HS-27A (cell line): ENCODE measurements at places on chromosomes 7 and 10.

DNA sequence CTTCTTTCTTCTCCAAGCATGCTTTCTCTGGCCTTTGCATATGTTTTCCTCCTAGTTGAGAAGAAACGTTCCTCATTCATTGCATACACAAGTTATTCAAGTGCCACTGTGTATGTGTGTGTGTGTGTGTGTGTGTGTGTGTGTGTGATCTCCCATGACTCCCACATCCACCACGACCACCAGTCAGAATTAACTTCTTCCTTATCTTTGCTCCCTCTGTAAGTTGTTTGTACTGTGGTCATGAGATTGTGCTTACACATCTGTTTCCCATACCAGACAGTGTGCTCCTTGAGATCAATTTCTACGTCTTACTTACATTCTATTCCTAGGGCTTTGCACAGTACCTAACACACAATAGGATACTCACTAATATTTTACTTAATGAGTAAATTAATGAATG lies 22.4 kb upstream of the FAM13C start:
- DNase-seq, result no peak

- no peak for DNase-seq
These were observed 44.4 kb downstream of the PFKFB3 start for GRCh38 chr10:6247041-6247712.

GRCh38 chr10:131574363-131574706 lies 262.8 kb upstream of the TCERG1L start:
- no peak for DNase-seq

GRCh38 chr7:110780712-110781111 lies 310.2 kb upstream of the LRRN3 start:
- DNase-seq, result no peak

DNA sequence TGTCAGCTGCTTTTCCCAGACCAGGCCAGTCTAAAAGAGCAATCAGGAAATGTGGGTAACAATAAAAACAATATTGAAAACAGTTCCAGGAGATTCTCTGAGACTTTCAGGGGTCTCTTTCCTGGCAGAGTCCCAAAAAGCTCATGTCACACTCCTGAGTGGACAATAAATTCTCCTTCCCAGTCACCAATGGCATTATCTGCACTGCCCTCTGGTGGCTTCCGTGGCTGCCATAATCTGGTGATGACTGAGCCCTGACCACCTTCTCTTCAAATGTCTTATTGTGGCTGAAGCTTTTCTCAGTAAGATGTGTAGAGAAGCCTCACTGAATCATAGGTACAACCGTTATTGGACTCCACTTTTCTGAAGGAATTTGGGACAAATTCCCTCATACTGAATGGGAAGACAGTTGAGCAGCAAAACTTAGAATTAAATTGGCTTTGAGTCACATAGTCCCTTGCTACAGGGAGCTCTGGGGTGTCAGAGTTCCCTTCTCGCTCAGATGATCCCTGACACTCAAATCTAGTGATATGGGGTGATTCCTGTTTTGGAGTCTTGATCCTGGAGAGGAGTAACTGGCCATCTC lies 24.4 kb upstream of the ASAH2 start:
- peak; percentile 4 for DNase-seq

GRCh38 chr7:120190109-120190508 lies 82.9 kb upstream of the KCND2 start:
- DNase-seq, result no peak

- no peak for DNase-seq
These were observed 381.2 kb upstream of the MBL2 start for GRCh38 chr10:53153831-53154230.

DNA sequence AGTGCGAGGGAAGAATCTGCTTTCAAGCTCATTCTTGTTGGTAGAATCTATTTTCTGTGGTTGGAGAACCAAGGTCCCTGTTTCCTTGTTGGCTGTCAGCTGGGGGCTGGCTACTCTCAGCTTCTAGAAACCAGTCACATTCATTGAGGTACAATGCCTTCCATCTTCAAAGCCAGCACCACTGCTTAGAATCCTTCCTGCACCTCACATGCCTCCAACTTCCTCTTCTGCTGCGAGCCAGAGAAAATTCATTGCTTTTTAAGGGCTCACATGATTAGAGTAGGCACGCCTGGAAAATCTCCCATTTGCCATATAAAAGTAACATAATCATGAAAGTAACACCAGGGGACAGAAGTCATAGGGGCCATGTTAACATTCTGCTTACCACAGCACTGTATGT lies 28.7 kb downstream of the TES start:
- DNase-seq, result no peak

- DNase-seq, result no peak
These were observed 157.2 kb downstream of the PTPRN2 start for GRCh38 chr7:158430308-158431034.

DNA sequence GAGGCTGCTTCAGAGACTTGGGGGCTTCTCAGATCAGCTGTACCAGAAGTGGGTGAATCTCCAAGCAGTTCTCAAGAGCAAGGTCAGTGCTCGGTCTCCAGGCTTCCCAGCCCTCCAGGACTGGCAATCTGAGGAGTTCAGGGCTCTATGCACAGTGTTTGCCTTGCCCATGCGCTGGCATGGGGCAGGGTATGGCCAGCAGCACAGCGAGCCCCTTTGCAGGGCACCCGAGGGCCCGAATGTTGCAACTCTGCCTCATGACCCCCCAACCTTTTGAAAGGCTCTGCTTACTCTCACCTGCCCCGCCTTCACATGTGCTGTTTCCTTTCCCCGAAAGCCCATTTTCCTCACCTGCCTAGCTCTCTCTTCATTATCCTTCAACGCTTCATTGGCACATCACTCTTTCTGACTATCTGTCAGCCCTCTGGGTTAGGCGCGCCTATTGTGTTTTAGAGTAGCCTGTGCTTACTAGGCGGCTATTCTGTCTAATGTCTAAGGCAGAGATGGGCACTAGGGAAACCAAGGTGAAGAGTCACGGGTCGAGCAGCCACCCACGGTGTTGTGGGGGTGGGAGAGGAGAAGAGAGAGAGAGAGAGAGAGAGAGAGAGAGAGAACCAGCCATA lies 83.6 kb downstream of the WDFY4 start:
- DNase-seq, result no peak

GRCh38 chr10:34922138-34922537 lies 107.0 kb upstream of the PARD3 start:
- DNase-seq, result no peak

DNA sequence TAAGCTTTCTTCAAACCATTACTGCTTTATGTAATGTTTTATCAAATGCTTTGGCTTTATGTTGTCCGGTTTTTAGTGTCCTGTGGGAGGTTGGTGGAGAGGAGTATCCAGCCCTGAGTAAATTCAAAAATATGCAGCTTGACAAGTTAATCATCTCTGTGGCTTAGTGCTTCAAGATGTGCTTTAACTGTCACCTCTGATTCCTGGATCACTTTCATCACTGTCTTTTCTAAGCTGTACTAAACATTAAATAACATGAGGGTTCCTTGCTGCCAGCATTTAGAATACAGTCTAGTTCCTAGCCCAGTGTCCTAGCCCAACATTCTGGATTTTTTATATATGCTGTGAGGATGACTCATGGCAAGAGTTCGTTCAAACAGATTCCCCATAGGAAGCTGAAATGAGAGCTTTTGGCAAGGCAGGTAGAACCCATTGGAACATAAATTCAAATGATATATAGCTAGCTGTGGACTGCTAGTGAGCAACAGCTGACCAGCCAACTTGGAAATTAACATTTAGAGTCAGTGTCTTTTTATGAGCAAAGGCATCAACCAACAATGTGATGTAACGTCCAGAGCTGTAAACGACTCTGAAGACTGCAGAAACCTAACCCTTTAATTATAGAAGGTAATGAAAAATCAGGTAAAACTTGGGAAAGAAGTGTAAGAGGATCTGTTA lies 80.6 kb upstream of the OIT3 start:
- no peak for DNase-seq

DNA sequence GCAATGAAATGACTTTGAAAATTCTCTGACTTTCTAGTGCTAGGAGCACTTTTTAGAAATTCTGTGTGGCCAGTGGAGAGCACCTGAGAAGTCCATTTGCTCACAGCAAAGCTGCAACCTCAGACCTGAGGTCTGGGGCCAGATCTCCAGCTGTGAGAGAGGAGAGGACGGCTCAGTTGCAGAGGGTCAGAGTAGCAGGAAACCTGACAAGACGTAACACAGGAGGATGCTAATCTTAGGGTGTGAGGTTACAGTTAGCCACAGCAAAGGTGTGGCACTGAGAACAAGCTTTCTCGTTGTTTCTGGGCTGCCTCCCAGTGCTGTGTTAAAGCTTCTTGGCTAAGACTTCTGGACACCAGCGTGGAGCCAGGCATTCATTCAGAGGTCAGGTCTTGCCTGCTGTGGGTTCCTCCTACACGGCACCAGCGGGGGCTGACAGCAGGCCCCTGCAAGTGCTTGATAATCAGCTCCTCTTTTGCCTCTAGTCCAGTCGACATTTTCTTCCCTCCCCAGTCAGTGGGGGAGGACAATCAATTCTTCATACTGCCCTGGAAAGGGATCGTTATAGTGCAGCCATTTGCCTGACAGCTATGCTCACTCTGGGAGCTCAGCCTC lies 435.4 kb upstream of the DPP6 start:
- no peak for DNase-seq

DNA sequence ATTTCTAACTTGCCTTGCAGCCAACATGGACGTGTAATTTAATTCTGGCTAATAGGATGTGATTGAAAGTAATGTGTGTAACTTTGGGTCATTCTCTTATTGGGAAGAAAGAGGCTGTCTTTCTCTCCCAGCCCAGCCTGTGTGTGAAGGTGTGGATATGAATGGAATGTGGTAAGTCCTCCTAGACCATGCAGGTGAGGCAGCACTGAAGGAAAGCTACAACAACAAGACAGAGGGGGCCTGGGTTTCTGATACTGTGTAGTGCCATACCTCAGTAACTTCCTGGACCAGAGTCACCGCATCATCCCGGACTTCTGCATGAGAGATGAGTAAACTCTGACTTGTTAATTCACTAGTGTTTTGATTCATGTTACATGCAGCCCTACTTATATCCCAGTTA lies 237.0 kb downstream of the EXOC4 start:
- DNase-seq, result no peak

GRCh38 chr10:49009199-49009979 lies 69.7 kb upstream of the LRRC18 start:
- DNase-seq, result no peak

DNA sequence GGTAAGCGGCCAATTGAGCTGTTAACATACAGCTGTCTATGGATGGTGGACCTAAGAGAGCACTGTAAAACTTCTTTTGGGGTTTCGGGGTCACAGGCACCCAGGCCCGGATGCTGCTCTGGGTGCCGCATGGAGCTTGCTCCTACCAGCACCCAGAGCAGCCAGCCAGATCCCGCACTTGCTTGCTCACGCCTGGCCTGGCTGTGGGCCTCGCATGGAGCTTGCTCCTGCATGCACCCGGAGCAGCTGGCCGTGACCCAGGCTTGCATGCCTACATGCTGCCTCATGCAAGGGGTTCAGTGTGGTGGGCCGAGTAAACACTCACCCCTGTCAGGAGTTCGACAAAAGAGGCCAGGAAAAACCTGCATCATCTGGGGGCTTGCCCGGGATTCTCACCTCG lies 896.9 kb downstream of the SORCS1 start:
- no peak for DNase-seq
